Stimulated activated CD8-positive, alpha-beta memory T cell treated with anti-CD3 and anti-CD28 coated beads, Interleukin-15, amount 100 ng/mL, for 24 hours (primary cell): ENCODE measurements at places on chromosomes 12 and 14.

- no peak for DNase-seq
These were observed 13.1 kb downstream of the KRT5 start for GRCh38 chr12:52506858-52507715.

- DNase-seq, result no peak
These were observed 33.0 kb downstream of the CYP46A1 start for GRCh38 chr14:99716850-99717681.

DNA sequence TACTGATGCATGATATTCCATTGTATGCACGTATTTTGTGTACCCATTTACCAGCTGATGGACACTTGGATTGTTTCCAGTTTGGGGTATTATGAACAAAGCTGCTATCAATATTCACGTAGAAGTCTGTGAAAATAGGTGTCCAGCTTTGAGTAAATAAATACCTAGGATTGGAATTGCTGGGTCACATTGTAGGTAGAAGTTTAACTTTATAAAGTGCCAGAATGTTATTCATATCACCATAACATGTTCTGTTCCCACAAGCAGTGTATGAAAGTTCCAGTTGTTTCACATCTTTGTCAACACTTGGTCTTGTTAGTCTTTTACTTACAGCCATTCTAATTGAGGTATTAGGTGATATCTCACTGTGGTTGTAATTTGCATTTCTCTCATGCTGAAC, 108.0 kb upstream of the METAP2 start:
- DNase-seq, result no peak

GRCh38 chr12:122467983-122468382, 32.7 kb downstream of the ZCCHC8 start:
- DNase-seq, result no peak

DNA sequence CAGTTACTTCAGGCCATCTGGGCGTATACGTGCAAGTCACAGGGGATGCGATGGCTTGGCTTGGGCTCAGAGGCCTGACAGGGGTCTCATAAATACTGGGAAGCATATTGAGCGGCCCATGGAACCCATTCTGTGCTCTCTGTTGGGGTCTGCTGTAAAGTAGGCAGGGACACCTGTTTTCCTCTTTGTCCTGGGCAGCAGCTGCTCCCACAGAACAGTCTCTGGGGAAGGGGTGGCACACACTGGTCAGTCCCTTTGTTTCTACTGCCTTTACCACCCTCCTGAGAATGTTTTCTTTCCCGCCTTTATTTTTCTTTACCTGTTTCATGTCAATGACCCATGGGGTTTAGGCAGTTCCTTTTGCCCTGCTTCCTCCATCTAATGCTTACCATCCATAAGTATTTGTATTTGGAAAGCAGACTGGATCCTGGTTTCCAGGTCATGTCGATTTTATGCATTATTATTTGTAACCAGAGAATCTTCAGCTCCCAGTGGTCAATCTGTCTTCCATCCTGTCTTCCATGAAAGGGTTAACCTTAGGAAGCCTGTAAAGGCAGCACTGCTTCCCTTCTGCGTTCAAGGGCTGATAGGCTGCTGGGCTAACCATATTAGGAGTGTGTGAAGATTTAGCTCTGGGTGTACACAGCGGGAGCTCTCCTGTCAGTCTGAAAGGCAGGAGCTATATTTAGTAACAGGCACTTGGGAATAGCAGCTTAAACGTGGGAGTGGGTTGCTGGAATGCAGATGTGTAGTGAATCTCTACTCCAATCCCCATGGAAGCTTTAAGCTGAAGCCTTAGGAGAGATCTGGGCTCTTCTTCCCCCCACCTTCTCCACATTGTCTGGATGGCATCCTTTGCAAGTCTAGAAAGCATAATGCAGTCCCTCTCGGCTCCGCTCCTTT, 124.0 kb downstream of the DYRK2 start:
- no peak for DNase-seq

DNA sequence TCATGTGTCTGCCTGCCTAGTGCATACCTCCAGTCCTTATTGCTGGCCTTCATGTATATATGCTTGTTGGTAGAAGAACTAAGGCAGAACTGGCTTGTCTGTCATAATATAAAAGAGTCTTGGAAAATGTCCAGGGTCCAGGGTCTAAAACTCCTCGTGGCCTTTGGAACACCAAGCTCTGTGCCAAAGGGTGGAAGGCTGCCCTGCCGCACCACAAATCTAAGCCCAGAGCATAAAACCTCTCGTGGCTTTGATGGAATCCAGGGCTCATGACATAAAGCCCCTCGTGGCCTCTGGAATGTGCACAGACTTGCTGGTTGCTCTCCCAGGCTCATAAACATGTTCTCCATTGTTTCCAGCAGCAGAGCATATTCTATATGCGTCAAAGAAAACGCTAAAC, 107.9 kb downstream of the BBS10 start:
- DNase-seq, result no peak

DNA sequence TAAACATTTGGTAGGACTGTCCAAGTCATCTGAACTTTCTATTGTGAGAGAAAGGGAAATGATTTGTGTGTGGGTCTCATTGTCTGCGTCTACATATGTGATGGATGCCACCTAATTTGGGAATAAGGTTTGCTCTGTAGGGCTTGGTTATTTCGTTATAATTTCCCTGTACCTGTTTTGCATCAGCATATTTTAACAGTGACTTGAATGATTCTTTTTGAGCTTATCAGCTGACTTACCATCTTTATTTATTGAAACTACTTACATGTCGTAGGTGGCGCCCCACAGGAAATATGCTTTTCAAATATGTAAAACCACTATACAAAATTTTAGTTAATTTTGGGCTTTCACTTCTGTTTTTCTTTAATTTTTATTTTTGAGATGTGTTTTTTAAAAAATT, 56.5 kb upstream of the BCAT1 start:
- no peak for DNase-seq
